Activated CD4-positive, alpha-beta T cell treated with anti-CD3 and anti-CD28 coated beads for 48 hours (primary cell): ENCODE measurements at places on chromosomes 1 and 21.

GRCh38 chr1:12661606-12662219 lies 17.8 kb downstream of the AADACL4 start:
- DNase-seq, result no peak

- peak; percentile 6 for DNase-seq
Measured at GRCh38 chr21:45539796-45540600, 2.2 kb downstream of the SLC19A1 start.

- no peak for DNase-seq
Measured at GRCh38 chr1:87918398-87918797, 589.7 kb downstream of the LMO4 start.

DNA sequence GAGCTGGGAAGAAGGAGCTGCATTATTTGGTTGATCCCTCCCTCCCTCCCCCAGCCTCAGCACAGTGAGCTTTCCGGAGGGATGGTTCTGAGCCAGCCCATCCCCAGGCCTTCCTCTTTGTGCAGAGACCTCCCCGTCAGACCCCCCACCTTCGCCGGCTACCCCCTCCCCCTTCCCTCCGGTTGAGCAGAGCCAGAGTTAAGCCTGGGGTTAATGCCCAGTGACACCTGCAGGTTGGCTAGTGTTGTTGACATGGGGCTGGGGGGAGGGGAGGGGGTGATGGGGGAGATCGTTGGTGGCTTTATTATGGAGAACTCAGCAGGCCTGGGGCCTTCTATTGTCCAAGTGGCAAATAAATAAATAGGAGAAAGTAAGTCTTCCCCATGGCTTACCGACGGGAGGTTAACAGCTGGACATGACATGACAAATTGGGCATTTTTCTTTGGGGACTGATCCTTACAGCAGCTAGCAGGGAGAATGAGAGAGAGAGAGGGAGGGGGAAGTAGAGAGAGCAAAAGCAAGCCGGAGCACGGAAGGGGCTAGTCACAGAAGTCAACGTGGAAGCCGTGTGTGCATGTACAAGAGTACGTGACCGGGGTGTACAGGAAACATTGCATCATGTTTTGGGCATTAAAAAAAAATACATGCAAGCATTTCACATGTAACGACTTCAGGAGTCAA lies 131.1 kb downstream of the TMEM53 start:
- DNase-seq, result no peak

GRCh38 chr1:168210312-168210711 lies 15.5 kb upstream of the SFT2D2 start:
- DNase-seq, result no peak
